ENCODE measurements at places on chromosomes 1 and 21. TPM values are rescaled to one million over a fixed set of nuclear protein-coding genes. Genes with fewer than 3 reads are reported as not detected.

Gene UBE2U
- not detected for polyA plus RNA-seq

Gene HES4
- 30.5 TPM for polyA plus RNA-seq

Gene UMODL1
- polyA plus RNA-seq, result not detected

Gene S100A12
- not detected for polyA plus RNA-seq

Gene CFHR3
- polyA plus RNA-seq, result not detected

Gene OR2T2
- polyA plus RNA-seq, result not detected

Gene KCNJ9
- polyA plus RNA-seq, result not detected

Gene IVL
- polyA plus RNA-seq, result not detected

Gene DNAJC6
- 2.3 TPM for polyA plus RNA-seq

Gene GPR137B
- polyA plus RNA-seq, result 7.8 TPM

Gene KRTAP19-1
- not detected for polyA plus RNA-seq

Gene HLCS
- 4.4 TPM for polyA plus RNA-seq

Gene KCNA3
- polyA plus RNA-seq, result not detected
